T-helper 2 cell (primary cell): ENCODE measurements at places on chromosomes 6 and 20.

DNA sequence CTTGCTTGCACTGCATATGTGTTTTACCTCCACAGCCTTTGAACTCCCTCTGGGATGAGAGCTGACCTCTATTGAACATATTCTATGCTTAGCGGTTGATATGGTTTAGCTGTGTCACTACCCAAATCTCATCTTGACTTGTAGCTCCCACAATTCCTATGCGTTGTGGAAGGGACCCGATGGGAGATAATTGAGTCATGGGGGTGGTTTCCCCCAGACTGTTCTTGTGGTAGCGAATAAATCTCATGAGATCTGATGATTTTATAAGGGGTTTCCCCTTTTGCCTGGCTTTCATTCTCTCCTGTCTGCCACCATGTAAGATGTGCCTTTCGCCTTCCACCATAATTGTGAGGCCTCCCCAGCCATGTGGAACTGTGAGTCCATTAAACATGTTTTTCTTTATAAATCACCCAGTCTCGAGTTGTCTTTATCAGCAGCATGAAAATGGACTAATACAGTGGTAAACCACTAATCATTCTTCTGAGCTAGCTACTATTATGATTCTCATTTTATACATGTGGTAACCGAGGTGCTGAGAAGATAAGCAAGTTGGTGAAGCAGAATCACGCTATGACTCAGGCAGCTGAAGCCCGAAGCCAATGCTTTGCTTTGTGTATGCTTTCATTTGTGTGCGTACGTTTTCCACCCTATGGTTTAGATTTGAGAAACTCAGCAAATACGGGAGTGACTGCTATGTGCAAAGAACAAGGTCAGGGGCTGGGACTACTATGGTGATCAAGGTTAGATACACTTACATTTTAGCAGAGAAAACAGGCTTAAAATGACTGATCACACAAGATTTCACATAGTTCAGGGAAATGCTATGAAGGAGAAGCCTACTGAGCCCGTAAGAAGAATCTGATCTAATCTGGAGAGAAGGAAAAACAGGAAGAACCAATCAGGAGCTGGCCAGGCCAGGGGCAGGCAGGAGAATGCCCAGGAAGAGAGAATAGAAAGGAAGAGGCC, 363.5 kb downstream of the ESR1 start:
- peak; percentile 35 for DNase-seq

GRCh38 chr6:135291288-135292076, 110.4 kb downstream of the MYB start:
- no peak for DNase-seq

GRCh38 chr6:55064711-55065420, 109.4 kb upstream of the HCRTR2 start:
- DNase-seq, result no peak

DNA sequence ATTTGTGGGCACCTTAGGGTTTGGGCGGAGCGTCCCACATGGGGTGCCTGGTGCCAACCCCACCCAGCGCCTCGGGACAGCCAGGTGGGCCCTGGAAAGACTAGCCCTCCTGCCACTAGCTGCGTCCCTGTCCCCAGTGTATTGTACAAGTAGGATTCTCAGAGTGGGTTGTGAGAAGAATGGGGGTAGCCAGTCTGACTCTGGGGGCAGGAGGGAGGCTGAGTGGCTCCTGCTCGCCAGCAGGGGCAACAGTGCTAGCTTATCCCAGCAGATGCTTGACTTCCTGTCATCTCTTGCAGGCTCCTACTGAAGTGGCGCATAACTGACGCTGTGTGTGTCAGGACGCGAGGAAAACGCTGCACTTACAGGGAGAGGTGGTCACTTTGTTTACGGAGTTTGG, 9.3 kb downstream of the PSMA7 start:
- no peak for DNase-seq

- peak; percentile 37 for DNase-seq
Observed at GRCh38 chr6:13488015-13488895, 855 bp upstream of the GFOD1 start.

GRCh38 chr6:45613656-45614055, 235.9 kb upstream of the SUPT3H start:
- DNase-seq, result no peak

- DNase-seq, result no peak
Observed at GRCh38 chr20:40444516-40444915, 244.5 kb downstream of the MAFB start.

- no peak for DNase-seq
Observed at GRCh38 chr20:59451641-59452040, 151.2 kb downstream of the EDN3 start.

- no peak for DNase-seq
Observed at GRCh38 chr6:43020847-43021246, 576 bp upstream of the RRP36 start.

DNA sequence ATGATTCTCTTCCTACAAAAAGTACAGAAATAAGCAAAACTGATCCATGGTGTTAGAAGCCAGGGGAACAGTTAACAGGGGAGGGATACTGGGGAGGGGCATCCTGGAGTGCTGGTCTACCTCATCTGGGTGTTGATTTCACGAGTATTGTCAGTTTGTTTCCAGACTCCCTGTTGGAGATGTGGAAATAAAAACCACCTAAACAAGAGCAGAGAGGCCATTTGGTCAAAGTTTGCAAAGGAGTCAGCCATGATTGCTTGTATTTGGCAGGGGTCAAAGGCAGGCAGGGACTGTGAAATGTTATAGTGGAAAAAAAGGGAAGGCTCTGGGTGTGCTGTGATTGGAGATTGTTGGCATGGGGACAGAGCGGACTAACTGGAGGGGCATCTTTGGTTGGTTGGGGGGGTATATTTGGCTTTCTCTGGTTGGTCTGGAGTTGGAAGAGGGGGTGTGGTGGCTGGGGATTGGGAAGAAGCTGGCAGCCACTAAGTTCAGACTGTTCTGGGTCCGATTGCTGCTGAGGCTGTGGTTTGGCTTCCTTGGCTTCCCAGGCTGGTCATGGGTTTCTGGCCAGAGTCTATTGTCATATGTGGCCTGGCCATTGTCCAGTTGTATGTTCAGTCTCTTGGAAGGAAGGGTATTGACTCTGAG, 14.9 kb upstream of the PANK2 start:
- DNase-seq, result no peak

DNA sequence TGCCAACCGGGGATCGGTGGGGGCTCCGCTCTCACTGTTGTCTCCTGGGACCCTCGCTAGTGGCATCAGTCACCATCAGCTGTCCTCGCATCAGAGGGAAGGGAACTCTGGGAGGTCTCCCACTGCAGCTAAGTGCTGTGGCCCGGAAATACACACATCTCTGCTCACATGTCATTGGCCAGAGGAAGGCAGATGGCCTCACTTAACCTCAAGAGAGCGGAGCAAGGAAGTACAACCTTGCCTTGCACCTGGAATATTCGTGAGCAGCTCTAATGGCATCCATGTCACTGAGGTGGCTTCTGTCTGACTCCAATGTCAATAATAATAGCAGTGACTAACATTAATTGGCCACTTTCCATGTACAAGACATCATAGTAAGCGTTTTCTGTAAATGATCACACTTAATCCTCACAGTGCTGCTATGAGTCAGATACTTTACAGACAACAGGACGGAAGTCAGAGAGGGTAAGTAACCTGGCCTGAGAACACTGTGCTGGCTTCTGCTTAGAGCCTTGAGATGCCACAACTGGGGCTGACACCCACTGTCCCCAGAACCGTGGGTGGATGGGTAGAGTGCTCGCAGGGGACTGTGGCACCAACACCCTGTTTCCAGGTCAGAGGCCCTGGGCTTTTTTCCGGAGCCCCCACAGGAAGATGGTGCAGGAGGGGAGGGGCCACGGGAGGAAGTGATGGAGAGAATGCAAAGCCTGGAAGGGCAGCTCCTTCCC, 6.0 kb downstream of the LHFPL5 start:
- DNase-seq, result no peak

GRCh38 chr6:96861588-96861987, 24.3 kb upstream of the GPR63 start:
- DNase-seq, result no peak

- DNase-seq, result no peak
Observed at GRCh38 chr20:19706463-19706862, 51.6 kb upstream of the RIN2 start.

DNA sequence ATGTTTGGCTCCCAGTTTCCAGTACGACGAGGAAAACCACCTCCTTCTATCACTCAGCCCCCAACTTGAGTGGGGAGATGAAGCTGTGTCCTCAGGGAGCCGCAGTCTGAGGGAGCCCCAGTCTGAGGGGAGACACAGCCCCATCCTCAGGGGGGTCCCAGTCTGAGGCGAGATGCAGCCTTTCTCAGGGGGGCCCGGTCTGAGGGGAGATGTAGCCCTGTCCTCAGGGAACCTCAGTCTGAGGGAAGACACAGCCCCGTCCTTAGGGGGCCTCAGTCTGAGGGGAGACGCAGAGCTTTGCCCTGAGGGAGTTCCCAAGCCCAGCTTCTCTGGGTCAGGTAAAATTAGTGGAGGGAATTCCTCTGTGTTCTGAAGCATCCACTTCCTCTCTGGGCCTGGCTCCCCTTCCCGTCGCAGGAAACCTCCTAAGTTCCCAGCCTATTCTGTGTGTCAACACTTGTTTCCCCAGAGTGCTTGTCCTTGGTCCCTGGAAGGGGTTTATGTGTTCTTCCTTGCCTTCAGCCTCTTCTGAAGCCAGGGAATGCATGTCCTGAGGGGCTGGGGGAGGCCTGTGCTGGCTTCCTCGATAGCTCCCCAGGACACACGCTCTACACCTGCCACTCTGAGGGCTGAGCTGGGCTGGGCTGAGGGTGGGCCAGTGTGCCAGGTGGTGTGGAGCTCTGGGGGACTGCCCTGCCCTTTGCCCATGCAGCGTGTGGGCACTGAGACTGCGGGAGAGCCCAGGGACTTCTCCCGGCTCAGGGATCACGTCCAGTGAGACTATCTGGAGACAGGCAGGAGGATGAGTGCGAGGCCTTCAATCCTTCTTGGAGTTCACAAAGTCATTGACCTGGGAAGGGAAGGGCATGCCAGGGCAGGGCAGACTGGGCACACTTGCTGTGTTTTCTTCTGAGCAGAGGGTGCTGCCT, 55.4 kb downstream of the VEGFA start:
- DNase-seq, result no peak

DNA sequence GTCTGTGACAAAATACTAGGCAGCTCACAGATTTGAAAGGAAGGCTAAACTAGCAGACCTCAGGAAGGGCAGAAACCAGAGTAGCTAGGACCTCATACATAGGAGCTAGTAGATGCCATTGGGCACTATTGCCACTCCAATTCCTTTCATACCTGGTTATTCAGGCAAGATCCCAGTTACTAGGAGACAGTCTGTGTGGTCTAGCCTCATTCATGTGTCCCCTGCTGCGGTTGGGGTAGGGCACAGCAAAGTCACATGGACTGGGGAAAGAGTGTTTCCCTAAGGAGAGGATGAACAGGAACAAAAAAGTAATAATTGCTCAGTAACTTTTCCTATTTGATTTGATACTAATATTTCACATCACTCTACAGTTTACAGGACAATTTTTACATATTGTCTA, 204.6 kb upstream of the HEY2 start:
- DNase-seq, result no peak

GRCh38 chr20:35617397-35618262, 2.0 kb downstream of the SPAG4 start:
- peak; percentile 66 for DNase-seq

- DNase-seq, result peak; percentile 21
Observed at GRCh38 chr20:36314734-36315544, 8.8 kb downstream of the DLGAP4 start.
